Activated T-cell treated with anti-CD3 and anti-CD28 coated beads, Interleukin-2, amount 50 U/mL, for 48 hours (primary cell): ENCODE measurements at places on chromosomes 16 and 17.
A peak's percentile ranks its signal among the peaks of the same experiment; 100 is the strongest.

DNA sequence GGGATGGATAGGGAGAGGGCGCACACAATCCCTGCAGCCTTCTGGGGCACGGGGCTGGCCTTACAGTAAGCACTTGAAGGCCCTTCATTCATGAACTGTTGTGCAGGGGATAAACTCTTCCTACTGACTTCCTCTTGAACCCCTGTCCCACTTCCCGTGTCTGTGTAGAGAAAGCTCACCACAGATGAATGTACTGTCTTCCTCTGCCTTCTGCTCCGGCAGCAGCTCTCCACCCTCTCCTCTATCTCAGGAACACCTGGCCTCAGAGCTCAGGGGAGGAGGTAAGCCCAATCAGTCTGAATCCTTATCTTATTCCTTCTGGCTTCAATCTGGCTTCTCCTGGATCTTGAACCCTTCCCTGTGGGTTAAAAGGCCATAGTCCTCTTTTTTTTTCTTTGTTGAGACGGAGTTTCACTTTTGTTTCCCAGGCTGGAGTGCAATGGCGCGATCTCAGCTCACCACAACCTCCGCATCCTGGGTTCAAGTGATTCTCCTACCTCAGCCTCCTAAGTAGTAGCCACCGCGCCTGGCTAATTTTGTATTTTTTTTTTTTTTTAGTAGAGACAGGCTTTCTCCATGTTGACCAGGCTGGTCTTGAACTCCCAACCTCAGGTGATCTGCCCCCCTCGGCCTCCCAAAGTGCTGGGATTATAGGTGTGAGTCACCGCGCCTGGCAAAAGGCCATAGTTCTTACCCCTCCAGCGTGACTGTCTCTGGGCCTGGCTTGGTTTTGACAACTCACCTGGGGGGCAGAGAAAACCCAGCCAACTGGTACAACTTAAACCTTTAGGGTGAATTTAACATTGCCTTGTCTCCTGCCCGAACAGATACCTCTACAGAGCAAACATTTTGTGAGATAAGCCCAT is 7.2 kb upstream of the SLC52A1 start:
- peak; percentile 41 for DNase-seq

DNA sequence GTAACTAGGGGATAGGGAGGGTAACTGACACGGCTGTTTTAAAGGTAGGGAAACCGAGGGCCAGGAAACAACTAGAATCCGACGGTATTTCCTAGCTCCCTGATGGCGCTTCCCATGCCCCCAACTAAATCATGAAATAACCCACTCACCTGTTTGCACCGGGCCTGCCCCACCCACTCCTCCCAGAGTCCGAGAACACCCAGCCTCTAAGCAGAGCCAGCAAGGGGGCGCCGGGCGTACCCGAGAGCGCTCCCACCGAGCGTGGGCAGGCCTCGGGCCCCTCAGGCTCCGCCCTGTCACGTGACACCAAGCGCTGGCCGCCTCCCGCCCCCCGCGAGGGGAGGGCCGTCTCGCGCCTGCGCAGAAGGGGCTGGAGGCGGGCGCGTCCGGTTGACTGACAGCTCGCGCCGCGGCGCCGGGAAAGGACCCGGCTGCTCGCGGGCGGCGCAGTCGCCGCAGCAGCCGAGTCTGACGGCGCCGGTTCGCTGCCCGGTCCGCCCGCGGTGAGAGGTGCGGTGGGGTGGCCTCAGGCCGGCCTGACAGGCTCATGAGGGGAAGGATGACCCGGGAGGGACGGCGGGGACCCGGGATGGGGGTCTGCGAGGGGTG is at the start of gene KIAA0513:
TSS of gene KIAA0513 (plus strand) at position 447 of the 609 bp plus-strand sequence. CDS start 39,277 bp downstream, outside the sequence.
- DNase-seq, result peak; percentile 97

- no peak for DNase-seq
Observed at GRCh38 chr16:50736448-50736847, 5.4 kb upstream of the CYLD start.

- DNase-seq, result peak; percentile 69
Observed at GRCh38 chr17:1714980-1715802, 5.0 kb upstream of the TLCD2 start.

- DNase-seq, result no peak
Observed at GRCh38 chr17:7745748-7746470, 28.4 kb downstream of the DNAH2 start.

- no peak for DNase-seq
Observed at GRCh38 chr16:79293836-79294460, 306.6 kb downstream of the MAF start.

GRCh38 chr17:41404024-41404671 is 6.7 kb upstream of the KRT31 start:
- peak; percentile 67 for DNase-seq

DNA sequence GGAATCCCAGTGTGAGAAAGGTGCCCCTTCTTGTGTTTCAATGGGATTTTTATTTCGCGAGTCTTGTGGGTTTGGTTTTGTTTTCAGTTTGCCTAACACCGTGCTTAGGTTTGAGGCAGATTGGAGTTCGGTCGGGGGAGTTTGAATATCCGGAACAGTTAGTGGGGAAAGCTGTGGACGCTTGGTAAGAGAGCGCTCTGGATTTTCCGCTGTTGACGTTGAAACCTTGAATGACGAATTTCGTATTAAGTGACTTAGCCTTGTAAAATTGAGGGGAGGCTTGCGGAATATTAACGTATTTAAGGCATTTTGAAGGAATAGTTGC is 567 bp downstream of the UBB start:
- DNase-seq, result no peak

- DNase-seq, result peak; percentile 77
Observed at GRCh38 chr16:85028685-85029407, 1.3 kb downstream of the KIAA0513 start.
